ENCODE measurements at places on chromosomes 13 and 19.

GRCh38 chr19:2732157-2732725 lies 7.6 kb downstream of the SLC39A3 start:
- no peak for DNase-seq

DNA sequence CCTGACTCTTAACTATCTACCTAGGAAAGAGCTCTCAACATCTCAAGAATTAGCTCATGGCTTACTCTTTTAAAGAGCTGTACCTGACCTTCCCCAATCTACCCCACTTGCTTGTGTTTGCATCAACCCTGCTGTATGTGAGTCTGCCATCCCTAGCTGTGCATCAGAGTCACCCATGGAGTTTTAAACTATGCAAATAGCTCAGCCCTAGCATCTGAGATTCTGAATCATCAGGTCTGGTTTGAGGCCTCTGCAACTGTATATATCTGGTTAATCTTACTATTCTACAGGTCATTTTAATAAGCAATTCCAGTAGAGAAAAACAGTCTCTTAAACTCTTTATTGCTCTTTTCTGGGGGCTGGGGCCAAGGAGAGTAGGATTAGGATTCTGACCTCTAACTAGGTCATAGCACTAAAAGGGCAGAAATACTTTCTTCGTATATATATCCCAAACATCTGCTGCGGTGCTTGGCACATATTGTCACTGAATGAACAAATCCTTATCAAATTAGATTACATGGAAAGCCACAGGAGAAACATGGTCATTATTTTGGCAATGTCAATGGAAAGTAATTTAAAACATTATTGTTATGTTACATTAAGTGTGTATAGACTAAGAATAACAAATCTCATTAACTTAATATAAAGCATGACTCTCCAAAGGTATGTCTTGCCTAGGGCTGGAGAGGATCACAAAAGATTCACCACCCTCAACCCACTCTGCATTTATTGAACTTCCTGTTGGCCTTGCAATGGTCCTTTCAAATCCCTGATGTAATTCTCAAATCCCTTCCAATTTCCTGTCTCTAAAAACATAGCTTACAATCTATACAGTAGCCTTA lies 232.2 kb downstream of the DACH1 start:
- DNase-seq, result no peak

- peak; percentile 39 for DNase-seq
Observed at GRCh38 chr13:43044720-43045301, 21.4 kb downstream of the DNAJC15 start.

DNA sequence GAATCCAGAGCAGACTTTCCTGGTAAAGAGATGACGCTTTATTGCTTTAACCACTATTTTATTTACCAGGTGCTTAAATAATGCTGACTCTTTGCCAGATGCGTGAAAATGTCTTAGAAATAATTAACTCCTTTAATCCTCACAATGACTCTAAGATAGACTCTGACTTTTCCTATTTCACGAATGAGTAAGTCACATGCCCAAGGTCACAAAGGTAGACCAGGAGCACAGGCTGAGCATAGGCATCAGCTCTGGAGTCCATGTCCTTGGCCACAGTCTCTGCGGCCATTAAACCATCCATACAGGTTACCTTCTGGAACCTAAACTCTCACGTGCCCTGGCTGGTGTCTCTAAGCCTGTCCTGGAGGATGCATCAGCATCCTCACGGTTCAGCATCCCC lies 87.3 kb downstream of the ERCC5 start:
- DNase-seq, result no peak

DNA sequence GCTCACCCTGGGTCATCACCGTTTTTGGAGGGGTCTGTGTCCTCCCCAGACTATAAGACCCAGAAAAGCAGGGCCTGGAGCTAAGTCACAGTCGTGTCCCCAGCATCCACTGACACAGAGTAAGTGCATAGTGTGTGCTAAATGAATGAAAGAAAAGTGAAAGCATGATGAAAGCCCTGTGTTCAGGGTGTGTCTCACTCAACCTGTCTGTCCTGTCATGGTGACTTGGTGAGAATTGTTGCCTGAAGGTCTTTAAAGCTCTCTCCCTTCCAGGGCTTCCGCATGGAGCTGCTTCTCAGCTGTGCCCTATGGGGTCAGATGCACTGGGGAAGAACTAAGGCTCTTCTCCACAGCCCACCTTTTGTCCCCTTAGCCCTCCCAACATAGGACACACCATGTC lies 20.5 kb upstream of the IGFL1 start:
- no peak for DNase-seq

DNA sequence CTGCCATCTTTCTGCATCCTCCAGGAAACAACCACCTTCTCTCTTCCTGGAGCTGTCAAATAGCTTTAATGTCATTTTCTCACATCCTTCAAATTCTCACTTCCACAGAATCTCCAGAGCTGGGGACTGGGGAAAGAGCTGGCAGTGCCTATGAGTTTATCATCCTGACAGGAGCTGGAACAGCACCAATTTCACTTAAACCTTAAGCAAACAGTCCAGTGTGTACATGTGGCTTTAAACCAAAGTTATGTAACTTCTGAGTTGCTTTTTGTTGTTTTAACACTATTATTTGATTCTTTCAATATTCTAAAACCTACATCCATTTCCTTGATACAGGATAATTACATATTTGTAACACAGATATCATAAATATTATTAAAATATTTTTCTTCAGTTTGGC lies 331.5 kb upstream of the ARGLU1 start:
- no peak for DNase-seq

DNA sequence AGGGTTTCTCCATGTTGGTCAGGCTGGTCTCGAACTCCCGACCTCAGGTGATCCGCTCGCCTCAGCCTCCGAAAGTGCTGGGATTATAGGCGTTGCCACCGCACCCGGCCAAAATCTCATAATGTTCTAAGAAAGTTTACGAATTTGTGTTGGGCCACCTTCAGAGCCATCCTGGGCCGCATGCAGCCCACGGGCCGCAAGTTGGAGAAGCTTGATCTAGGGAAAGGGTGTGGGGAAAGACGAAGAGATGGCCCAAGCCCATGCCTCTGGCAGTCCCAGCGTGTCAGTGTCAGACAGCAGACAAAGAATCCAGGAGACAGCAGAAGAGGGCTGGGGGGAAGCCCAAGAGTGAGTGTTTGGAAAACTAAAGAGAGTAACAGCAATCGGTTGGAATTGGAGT lies 17.3 kb upstream of the PNMA8C start:
- DNase-seq, result no peak

DNA sequence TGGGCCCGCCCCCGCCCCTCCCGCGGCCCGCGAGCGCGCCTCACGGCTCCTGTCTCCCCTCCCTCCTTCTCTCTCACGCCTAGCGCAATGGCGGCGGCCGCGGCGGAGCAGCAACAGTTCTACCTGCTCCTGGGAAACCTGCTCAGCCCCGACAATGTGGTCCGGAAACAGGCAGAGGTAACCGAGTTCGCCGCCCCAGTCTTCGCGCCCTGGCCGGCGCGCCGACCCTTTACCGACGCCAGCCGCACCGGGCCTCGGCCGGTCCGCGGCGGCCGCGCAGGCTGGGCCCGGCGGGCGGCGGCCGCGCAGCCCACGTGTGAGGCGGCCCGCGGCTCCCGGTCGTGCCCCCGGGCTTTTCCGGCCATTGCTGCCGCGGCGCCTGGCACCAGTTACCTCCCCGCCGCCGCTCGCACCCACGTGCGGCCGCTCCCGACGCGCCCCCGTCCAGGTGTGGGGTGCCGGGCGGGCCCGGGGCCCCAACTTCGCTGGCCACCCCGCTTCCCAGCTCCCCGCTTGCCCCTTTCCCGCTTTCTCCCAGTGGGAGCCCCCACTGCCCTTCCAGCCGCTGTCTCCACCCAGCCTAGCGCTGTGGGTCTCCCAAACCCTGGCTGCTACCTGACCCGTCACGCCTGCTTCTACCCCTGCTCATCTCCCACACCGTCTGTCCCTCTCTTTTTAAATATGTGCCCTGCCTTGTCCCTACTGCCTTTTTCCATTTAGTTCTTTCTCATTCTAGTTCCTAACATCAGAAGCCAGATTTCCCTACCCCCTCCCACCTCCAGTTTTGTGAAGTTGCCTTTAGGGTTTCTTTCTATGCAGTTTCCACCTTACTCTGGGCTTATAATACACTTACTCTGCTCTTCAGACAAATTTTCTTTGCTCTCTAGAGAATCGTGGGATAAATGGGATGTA lies 23.4 kb downstream of the IPO5 start:
- DNase-seq, result no peak

- DNase-seq, result no peak
Observed at GRCh38 chr19:31555634-31556215, 206.5 kb upstream of the TSHZ3 start.

- DNase-seq, result no peak
Observed at GRCh38 chr13:83761631-83762030, 120.6 kb downstream of the SLITRK1 start.

GRCh38 chr19:42091742-42092141 lies 15.8 kb downstream of the ZNF574 start:
- DNase-seq, result peak; percentile 71

DNA sequence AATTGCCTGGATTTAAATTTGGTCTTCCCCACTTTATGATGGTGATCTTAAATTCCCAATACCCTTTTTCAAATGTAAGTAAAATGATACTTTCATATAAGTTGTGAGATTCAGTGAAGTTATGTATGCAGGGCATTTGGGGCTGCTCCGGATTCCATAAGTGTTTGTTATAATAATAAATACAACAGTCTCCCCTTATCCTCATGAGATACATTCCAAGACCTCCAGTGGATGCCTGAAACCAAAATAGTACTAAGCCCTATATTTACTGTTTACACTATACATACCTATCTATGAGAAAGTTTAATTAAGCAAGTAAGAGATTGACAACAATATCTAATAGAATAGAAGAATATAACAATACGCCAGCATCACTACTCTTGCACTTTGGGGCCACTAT lies 2237.8 kb downstream of the PCDH9 start:
- no peak for DNase-seq

DNA sequence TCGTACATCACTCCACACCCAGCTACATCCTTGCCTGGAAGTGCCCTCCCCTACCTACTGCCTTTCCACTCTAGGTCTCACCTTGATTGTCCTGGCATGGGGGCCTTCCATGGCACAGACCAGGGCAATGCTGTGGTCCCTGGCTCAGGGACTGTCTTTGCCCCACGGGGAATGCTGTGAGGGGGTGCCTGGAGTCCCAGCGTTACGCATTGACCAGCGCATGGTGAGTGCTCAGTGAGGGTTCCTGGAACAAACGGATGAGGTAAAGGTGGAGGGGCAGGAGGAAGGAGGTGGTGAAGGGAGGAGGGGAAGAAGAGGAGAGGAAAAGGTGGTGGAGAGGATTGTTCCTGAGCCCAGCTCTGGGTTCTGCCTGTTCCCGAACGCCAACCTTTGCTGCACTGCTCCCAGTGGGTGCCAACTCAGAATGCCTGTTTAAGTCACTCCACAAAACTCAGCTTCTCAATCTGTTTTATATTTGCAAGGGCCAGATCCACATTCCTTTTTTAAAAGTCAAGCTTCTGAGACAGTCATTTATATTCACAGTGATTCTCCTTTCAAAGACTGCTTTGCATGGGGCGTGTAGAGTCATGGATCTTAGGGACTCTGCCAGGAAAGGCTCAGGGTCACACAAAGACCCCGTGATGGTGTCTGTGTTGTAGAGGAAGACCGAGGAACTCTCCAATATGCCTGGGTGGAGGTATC lies 40.8 kb downstream of the CHST8 start:
- no peak for DNase-seq

GRCh38 chr13:99311748-99312492 lies 4.7 kb upstream of the GPR183 start:
- no peak for DNase-seq

DNA sequence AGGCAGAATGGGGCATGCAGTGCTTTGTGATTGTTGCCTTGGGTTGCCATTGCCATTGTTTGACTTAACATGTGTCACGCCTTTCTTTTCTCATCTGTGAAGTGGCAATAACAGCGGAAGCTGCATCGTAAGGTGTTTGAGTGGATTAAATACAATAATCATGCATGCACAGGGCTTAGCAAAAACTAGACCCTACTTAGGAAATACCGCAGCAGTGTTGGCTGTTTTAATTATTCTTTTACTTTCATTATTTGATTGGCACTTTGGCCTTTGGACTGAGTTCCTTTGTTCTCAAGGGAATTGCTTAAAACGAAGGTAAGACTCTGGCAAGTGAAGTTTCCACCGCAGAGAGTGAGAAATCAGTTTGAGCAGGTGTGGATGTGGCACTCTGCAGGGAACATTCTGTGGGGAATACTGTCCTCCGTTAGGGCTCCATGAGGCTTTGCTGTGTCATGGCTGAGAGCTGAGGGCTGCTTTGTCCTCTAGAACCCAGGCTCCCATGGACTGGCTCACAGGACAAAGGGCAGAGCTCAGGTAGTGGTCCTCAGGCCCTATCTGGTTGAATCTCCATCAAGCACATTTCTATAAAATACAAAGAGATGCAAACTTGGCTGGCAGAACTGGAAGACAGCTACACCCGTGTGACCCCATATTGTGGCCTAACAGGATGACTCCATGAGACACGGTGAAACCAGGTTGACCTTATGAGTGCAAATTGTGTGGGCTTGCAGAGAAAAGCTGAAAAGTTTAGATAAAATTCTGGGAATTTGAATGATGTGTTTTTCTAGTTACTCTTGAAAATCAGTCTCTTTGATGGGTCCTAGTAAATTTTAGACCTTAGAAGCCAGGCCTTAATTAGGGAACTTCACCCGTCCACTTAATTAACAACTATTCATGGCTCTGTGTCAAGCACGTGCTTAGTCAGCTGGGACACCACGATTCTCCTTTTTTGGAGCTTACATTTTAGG lies 407.2 kb downstream of the KCNRG start:
- no peak for DNase-seq

GRCh38 chr13:47519626-47520025 lies 481.4 kb downstream of the SUCLA2 start:
- DNase-seq, result no peak

DNA sequence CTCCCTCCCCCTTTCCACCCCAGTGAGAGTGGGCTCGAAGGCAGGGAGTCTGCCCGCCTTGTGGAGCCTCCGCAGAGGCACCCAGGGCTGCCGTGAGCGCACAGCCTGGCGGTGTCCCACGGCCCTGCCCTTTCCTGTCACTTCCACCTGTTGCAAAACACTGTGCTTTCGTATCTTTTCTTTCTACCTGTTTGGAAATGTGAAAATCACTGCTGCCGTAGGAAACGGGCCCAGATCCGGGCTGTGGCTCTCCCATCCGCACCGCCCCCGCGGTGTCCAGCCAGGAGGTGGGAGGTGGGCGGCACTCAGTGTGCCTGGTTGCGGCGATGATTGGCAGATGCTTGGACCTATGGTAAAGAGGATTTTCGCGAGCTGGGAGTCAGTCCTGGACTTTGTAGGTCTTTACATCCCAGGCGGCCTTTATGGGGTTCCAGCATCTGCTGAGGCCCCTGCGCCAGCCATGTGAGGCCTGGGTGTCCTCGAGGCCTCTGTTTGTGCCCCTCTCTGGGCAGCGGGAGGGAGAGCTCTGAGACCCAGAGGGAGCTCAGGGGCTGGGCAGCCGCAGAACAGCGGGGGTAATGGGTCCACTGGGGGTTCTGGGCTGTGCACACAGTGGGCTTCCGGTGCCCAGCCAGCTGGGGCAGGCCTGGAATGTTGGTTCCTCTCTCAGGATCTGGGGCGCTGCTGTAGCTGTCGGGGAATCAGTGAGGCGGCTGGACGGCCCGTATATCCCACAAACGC lies 6.1 kb downstream of the STK11 start:
- DNase-seq, result no peak
